Keratinocyte (primary cell): ENCODE measurements at places on chromosomes 2 and 18.

DNA sequence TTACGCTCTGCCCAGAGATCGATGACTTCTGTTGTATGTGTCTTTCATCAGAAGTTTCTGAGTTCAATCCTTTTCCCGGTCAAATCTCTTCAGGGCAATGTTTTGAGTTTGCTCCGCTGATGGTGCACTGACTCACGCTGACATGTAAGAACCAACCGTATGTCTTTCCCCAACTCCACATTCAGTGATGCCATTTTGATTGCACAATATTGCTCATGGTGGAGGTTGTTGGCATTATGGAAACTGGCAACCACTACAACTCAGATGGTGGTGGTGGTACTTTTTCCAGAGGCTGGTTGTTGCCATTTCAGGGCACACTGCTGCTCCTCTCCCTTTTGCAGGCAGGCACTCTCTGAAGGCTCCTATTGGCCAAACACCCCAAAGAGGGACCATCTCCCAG is 751.5 kb downstream of the DCDC2C start:
- H3K4me3 ChIP-seq = no peak overlapping the region
- no peak overlapping the region for H3K27ac ChIP-seq
- H3K36me3 ChIP-seq = no peaks in the 10 kb centered on the region
- DNase-seq = no peak
- no peaks in the 10 kb centered on the region for H3K27me3 ChIP-seq

DNA sequence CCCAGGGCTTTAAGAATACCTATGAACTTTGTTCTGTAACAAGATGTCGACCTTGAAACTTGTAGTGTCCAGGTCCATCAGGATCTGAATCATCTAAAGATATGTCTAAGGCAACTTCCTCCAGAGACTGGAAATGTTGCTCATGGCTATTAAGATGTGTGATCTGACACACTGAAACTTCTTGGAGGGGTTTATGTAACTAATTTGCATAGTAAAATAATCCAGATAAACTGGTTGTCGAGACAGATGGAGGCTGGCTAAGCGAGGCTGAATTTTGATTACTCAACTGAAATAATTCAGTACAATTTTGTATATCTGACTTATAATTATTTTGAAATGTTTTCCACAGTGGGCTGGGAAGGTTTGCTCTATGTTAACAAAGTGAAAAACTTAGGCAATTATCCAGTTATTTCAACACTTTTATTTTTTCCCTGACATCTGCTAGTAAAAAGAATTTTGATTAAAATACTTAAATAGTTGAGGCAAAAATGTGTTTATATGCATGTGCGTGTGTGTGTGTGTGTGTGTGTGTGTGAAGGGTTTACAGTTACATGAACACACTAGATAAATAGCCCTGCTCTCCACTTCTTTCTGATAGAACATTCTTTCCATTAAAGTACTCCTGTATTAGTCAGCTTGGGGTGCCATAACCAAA is 11.4 kb upstream of the MAP3K20 start:
- H3K27me3 ChIP-seq = no peaks in the 10 kb centered on the region
- no peak for DNase-seq
- H3K4me1 ChIP-seq = peaks cover 14% of the 10 kb centered on the region
- no peak overlapping the region for H3K4me3 ChIP-seq
- H3K27ac ChIP-seq = peak overlapping the region; percentile 60

DNA sequence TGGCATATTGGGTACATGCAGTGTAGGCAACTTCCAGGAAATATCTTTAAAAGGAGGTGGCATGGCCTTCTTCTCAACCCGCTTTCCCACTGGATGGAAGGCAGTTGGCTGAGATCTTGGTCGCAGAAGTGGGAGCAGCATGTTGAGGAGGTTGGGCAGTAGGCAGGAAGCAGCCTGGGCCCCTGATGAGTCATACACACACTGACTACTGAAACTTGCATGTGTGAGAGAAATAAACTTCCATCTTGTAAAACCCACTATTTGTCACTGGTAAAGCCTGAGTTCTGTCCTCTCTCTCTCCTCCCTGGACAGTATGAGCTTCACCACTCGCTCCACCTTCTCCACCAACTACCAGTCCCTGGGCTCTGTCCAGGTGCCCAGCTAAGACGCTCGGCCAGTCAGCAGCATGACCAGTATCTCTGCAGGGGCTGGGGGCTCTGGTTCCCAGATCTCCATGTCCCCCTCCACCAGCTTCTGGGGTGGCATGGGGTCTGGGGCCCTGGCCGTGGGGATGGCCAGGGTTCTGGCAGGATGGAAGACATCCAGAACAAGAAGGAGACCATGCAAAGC is 233.8 kb upstream of the SPRED2 start:
- H3K36me3 ChIP-seq = no peaks in the 10 kb centered on the region
- peaks cover 3% of the 10 kb centered on the region for H3K27me3 ChIP-seq
- no peak overlapping the region for H3K27ac ChIP-seq
- DNase-seq = no peak
- H3K4me3 ChIP-seq = no peak overlapping the region

DNA sequence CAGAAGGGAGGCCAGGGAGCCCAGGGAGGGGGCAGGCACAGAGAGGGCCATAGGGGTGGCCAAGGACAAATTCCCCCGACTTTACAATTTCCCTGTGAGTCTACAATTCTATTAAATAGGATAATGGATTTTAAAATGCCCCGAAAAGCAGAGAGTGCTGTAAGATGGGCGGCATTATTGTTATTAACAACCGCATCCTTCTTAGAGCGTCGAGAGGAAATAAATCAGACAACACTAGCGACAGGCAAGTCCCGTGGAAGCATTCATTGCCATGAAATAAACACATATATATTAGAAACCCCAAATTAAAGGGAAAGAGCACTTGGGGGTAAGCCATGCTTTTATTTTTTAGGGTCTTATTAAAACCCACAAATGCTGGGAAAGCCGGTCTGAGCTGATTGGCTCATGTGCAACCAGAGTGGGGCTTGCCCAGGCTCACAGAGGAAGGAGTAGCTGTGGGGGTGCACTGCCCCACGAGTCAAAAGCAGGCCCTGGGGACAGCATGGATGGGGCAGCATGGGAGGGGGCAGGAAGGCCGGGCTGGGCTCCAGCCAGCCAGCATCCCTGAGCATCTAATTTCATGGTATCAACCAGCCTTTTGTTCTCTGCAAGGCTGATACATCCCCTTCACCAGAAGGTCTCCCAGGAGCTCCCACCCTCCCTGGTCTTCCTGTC is 187.1 kb downstream of the CELF4 start:
- no peaks in the 10 kb centered on the region for H3K27me3 ChIP-seq
- no peak overlapping the region for H3K4me3 ChIP-seq
- H3K36me3 ChIP-seq = no peaks in the 10 kb centered on the region
- DNase-seq = no peak

DNA sequence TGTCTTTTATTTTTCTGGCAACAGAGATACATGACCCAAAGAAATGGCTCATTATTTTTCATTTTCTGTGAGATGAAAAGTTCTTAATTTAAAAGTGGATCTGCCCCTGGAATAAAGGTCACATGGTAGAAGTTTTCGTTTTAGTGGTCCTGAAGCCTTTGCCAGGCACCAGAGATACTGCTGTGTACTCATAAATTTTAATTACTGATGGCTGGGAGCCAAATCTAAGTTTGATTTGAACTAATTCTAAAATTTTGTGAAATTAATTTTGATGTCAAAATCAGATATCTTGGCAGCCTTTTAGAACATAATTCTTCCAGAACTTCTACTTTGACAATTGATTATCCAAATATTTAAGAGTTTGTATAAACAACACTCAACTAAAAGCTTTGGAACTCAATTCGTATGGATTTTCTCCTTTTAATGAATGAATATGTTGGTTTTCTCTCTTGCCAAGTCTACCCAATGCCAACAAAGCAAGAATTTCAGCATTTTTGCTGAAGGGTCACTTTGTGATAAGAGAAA is 128.5 kb upstream of the SP5 start:
- H3K27me3 ChIP-seq = no peaks in the 10 kb centered on the region
- no peak for DNase-seq
- H3K4me1 ChIP-seq = peaks cover 12% of the 10 kb centered on the region
- no peak overlapping the region for H3K27ac ChIP-seq

GRCh38 chr2:226118471-226119429 is 680.9 kb downstream of the IRS1 start:
- H3K4me1 ChIP-seq = peaks cover 58% of the 10 kb centered on the region
- DNase-seq = peak; percentile 77
- H3K27ac ChIP-seq = peak overlapping the region; percentile 97
- no peaks in the 10 kb centered on the region for H3K27me3 ChIP-seq
- peak overlapping the region; percentile 22 for H3K4me3 ChIP-seq
- H3K36me3 ChIP-seq = no peaks in the 10 kb centered on the region

- no peaks in the 10 kb centered on the region for H3K36me3 ChIP-seq
- DNase-seq = no peak
- H3K27ac ChIP-seq = no peak overlapping the region
- H3K27me3 ChIP-seq = no peaks in the 10 kb centered on the region
These were observed 9.9 kb downstream of the CNNM4 start for GRCh38 chr2:96770442-96771202.

DNA sequence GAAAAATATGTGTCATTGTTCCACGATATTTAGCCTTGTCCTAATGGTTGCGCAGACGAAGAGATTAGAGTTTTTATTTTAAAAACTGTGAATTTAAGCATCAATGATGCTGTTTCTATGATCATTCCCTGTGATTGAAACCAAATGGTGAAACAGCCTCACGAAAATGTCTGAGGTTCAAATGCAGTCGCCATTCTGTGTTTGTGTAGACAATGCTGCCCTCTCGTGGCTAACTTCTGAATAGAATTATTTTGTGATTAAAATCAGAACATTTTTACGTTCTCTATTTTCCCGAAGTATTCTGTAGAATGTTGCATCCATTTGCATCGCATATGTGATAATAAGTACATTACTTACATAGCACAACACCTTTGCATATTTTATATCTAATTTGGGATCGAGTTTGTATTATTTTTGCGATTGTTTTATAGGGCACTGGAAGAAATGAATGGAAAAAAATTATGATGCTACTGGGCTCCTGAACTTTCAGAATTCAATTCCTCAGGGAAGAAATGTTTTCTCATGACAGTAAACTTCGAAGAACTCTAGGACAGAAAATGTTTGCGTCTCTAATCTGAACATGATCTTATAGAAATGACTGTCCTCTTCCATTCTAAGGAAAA is 54.8 kb upstream of the CREB1 start:
- H3K36me3 ChIP-seq = no peaks in the 10 kb centered on the region
- no peaks in the 10 kb centered on the region for H3K27me3 ChIP-seq
- peak overlapping the region; percentile 5 for H3K27ac ChIP-seq
- H3K4me3 ChIP-seq = no peak overlapping the region
- peaks cover 18% of the 10 kb centered on the region for H3K4me1 ChIP-seq

DNA sequence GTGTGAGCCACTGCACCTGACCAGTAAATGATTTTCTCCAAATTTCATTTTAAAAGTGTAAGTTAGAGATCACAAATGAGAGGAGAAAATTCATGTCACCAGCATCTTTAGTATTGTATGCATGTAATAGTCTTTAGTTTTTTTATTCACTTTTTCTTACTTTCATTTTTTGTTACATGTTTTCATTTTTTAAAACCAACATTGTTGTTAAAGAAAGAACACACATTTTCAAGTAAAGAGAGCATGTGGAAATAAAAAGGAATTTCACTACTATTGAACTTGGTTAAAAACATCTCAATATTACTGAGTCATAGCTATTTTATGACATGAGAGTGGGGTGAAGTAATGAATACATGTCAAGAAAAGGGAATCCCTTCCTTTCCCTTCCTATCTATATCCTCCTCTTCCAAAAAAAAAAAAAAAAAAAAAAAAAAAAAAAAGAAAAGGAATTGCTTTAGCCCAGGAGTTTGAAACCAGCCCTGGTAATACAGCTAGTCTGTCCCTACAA is 29.1 kb upstream of the PMAIP1 start:
- H3K27me3 ChIP-seq = no peaks in the 10 kb centered on the region
- H3K27ac ChIP-seq = no peak overlapping the region
- no peaks in the 10 kb centered on the region for H3K36me3 ChIP-seq
- no peak for DNase-seq
